ENCODE measurements at places on chromosomes 13 and 19.

GRCh38 chr13:95494082-95494681 lies 58.3 kb upstream of the CLDN10 start:
- peak; percentile 94 for DNase-seq

GRCh38 chr19:54416695-54417491 lies 1.6 kb downstream of the TTYH1 start:
- DNase-seq, result no peak

GRCh38 chr13:70816853-70817252 lies 708.6 kb upstream of the KLHL1 start:
- DNase-seq, result no peak

DNA sequence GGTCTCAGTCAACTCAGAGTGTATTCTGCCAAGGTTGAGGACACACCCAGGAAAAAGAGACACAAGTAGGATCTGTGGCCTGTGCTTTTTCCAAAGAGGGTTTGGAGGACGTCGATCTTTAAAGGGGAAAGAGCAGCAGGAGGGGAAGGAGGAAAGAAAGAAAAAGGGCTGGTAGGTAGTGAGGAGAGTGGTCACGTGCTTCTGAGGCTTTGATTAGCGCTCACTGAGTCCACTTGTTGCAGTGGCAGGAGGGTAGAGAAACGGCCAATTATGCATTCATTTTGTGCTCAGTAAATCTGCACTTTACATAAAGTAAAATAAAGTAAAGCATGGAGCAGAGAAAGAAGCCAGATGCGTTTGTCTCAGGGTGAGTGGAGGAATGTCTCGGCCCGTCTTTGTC lies 126.0 kb upstream of the VSTM2B start:
- no peak for DNase-seq

- no peak for DNase-seq
These were observed 30.8 kb upstream of the MUC16 start for GRCh38 chr19:9041023-9041422.

- DNase-seq, result no peak
These were observed 26.9 kb downstream of the CYP4F22 start for GRCh38 chr19:15534957-15535864.

- DNase-seq, result no peak
These were observed 5.2 kb upstream of the OR7A5 start for GRCh38 chr19:14840206-14840605.

DNA sequence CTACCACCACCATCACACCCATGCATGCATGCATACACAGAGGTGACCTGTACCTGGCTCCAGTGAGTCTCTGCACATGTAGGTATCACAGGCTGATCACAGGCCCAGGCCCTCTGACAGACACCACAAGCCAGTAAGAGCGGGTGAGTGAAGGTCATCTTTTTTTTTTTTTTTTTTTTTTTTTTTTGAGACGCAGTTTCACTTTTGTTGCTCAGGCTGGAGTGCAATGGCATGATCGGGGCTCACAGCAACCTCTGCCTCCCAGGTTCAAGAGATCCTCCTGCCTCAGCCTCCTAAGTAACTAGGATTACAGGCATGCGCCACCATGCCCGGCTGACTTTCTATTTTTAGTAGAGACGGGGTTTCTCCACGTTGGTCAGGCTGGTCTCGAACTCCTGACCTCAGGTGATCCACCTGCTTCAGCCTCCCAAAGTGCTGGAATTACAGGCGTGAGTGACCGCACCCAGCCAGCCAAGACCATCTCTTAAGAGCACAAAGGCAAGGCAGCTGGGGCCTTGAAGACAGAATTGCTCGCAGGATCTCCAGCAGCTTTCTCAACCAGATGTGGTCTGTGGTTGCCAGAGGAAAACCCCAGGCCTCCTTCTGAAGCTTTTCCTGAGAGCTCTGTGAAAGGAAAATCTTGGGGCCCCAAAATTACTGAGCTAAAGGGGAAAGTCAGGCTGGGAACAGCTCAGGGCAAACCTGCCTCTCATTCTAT lies 3.2 kb upstream of the NKG7 start:
- DNase-seq, result no peak

GRCh38 chr13:100608906-100609305 lies 20.3 kb upstream of the GGACT start:
- no peak for DNase-seq

DNA sequence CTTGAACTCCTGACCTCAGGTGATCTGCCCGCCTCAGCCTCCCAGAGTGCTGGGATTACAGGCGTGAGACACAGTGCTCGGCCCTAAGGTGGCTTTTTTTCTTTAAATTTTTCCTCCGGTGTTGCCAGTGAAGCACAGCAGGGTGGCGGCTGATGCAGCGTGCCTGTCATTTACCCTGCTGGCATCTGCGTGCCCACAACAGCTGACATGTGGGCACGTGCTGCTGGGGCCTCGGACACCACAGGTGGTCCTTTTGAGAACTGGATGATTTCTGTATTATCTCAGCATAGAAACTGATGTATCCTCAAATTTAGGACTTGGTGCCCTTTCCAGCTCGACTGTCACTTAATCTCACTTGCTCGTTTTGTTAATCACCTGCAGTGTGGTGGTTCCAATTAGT lies 31.2 kb upstream of the TEX29 start:
- DNase-seq, result peak; percentile 84

- DNase-seq, result peak; percentile 18
These were observed 57.2 kb downstream of the SOX1 start for GRCh38 chr13:112124141-112124540.

- no peak for DNase-seq
These were observed at the start of gene TDRD12 for GRCh38 chr19:32719611-32720059. Gene TDRD12, plus strand, starts transcription at chr19:32719767. Its CDS starts 306 bp downstream, at chr19:32720073.

DNA sequence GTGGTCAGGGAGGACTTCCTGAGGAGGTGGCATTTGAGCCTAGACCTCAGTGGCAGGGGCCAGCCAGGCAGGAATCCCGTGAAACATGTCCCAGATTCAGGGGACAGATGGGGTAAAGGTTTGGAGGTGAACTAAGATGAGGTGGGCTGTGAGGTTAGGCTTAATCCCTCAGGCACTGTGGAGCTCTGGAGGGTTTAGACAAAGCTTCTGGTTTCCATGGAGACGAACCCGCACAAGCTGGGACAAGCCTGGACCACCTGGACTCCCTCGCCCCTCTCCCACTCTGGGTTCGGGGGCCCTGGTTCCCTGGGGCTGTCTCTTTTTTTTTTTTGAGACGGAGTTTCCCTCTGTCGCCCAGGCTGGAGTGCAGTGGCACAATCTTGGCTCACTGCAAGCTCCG lies 15.7 kb downstream of the TJP3 start:
- no peak for DNase-seq

- DNase-seq, result no peak
These were observed 236.3 kb downstream of the COL4A1 start for GRCh38 chr13:110070511-110071120.

DNA sequence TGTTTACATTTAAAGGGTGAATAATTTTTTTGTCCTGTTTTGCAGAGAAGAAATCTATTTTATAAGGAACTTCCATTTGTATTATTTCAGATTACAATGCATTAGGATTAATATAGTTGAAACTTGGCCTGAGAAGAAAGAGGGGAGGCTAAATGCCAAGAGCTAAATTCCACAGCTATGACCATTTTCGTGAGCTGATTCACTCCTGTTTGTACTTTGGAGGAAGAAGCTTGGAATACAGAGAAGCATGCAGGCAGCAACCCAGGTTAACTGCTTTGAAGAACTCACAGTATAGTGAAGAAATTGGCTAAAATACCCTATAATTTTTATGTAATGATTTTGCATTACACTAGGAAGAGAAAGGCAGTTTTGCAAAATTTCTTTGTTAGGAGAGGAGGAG lies 309.4 kb upstream of the KLF12 start:
- DNase-seq, result no peak

- DNase-seq, result peak; percentile 92
These were observed 33.0 kb downstream of the DEDD2 start for GRCh38 chr19:42184401-42184861.

DNA sequence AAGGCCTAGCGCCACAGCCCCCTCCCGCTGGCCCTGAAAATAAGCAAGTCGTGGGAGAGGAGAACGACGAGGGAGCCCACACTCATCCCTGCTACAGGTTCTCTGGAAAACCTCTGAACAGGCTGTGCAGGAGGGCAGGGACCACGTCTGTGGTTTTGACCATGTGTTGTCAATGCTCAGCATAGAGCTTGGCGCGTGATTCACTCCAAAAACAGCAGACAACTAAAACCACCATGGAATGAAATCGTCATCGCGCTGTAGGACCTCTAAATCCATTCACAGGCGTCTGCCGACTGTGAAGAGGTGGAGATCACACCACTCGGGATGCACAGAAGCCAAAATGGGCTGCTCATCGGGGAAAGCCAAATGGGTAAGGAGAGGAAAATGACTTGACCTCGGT lies 121.3 kb downstream of the COL4A1 start:
- DNase-seq, result no peak

DNA sequence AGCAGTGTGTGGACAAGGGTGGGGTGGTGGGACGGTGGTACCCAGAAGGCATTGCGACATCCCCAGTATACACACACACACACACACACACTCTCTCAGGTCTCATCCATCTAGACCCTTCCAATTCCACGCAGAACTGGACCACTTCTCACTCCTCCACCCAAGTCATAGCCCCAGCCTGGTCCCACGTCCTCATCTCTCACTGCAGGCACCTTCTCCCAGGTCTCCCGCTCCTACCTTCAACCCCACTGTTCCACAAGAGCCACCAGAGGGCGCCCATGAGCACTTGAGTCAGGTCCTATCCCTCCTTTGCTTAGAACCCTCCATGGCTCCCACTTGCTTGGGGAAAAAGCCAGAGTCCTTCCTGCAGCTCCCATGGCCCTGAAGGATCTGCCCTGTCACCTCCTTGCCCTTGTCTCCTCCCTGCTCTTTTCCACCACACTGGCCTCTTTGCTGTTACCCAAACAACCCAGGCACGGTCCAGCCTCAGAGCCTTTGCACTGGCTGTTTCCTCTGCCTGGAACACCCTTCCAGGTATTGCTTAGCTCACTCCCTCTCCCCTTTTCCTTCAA lies 62.6 kb downstream of the IER2 start:
- DNase-seq, result peak; percentile 70

DNA sequence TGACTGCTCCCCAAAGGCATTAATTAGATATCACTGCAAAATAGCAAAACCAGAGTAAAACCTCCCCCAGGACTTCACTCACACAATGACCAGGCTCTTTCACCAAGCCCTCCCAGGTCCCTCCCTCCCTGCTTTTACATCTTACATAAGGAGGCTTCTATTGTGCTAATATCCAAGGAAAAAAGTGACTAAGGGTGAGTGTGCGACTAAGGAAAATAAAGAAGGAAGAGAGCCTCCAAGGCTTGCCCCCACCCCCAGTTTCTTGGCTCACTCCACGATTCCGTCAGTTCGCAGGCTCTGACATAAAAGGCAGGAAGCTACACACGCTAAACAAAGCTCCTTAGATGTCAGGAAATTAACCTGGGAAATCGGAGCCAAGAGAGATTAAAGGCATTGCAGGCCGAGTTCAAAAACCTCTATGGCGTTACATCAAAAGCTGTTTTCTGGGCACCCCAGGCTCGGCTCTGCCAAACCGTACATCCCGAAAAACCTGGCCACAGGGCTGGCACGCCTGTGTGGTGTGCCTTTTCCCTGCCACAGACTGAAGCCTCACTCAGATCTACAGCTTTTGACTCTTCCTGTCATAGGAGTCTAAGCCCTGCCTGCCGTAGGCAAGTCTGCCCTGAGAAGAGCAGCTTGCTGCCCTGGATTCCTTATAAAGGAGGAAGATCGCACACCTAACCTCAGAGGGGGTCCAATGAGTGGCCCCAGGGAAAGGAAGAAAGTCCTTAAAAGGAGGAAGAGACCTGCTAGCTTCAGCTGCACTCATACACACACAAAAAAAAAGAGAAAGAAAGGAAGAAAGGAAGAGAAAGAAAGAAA lies 67.0 kb upstream of the SERP2 start:
- peak; percentile 46 for DNase-seq

DNA sequence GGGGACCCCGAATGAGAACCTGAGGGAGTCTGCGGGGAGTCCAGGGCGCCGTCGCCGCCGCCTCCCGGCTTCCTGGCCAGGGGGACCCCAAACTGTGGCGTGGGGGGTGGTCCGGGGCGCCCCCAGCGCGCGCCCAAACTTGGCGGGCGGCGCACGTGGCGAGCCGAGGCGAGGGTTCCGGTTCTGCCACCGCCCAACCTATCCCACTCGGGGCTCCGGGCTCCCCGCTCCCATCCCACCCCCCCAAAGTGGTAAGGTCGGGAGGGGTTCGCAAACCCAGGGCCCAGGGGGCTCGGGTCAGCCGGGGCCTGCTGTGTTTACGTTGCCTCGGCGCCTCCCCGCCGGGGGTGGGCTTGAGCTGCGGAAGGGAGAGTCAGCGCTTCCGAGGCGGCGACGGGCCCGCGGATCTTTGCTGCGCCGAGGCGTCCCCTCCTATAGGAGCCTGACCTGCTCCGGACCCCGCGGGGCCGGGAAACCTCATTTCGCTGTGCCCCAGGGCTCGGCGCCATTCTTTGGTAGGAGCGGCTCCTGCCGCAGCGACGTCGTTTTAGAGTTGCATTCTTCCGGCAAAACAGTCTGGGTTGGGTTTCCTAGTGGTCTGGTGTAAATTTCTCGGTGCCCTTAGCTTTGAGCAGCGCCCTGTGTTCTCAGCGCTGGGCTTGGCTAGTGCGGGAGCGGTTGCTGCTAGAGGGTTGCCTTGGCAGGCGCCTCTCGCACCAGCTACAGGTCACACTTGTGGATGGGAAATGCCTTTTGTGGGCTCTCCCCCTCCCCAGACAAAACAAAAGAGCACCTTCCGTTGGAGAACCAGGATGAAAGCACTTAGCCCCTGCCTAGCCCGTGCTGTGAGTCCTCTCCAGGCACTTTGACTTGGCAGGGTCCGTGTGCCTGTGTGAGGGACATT lies 1.2 kb downstream of the DAZAP1 start:
- DNase-seq, result peak; percentile 54

- no peak for DNase-seq
These were observed 4.0 kb downstream of the COL5A3 start for GRCh38 chr19:10006335-10006708.

- DNase-seq, result peak; percentile 93
These were observed 1.2 kb downstream of the PPM1N start for GRCh38 chr19:45499196-45500180.

- DNase-seq, result no peak
These were observed 13.3 kb upstream of the RASA3 start for GRCh38 chr13:114145722-114146121.

GRCh38 chr13:109447667-109448066 lies 338.7 kb downstream of the IRS2 start:
- DNase-seq, result no peak

DNA sequence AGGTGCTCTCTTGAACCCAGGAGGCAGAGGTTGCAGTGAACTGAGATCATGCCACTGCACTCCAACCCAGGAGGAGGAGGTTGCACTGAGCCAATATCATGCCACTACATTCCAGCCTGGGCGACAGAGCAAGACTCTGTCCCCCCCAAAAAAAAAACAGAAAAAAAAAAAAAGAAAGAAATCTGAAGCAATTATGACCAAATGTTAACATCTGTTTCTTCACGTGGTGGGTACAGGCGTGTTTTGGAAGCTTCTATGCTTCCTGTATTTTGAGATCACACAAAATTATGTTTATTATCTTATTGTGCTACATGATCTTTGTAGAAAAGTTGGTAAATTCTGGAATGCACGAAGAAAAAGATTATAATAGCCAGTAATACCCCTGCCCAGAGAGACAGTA lies 2.7 kb upstream of the ACP5 start:
- DNase-seq, result no peak

All from NCI-H1417 (cell line).